ENCODE measurements at places on chromosomes 13 and 19.

GRCh38 chr19:46251416-46251815 is 21.9 kb downstream of the IGFL1 start:
- no peak for DNase-seq

- no peak for DNase-seq
Measured at GRCh38 chr19:39434123-39435076, 1.3 kb downstream of the RPS16 start.

DNA sequence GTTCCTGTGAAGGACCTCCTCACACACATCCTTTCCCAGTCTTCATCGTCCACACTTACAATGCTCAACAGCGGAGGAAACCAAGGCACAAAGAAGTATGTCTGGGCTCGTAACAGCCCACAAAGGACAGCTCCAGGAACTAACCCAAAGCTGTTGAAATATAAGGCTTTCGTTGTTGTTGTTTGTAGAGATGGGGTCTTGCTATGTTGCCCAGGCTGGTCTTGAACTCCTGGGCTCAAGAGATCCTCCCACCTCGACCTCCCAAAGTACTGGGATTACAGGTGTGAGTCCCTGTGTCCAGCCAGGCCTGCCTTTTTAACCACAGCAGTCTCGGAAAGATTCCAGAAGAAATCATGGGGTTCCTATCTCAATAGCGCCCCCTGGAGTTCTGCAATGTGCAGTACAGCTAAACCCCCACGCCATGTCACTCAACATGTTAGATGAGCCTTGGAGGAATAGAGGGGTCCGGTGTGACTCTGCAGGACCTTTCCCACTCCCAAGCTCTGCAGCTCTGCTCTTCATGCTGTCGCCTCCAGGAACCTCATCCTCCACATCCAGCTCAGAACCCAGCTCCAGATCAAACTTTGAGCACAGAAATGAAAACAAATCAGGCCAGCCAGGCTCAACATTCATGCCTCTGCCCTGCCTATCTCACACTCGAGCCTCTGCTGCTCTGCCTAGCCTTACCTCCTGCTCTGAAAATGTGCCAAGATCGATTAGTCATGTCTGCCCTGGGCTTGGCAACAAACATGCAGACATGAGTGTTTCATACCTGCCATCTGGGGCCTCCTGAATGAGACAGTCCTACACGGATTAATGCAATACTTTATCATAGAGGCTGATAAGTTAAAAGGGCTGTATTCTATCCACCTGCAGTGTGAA is 7.5 kb downstream of the PLA2G4C start:
- no peak for DNase-seq

- DNase-seq: no peak
Measured at GRCh38 chr19:48617146-48617937, 1.6 kb downstream of the RPL18 start.

GRCh38 chr13:97843189-97843588 is 110.3 kb upstream of the IPO5 start:
- DNase-seq: no peak

DNA sequence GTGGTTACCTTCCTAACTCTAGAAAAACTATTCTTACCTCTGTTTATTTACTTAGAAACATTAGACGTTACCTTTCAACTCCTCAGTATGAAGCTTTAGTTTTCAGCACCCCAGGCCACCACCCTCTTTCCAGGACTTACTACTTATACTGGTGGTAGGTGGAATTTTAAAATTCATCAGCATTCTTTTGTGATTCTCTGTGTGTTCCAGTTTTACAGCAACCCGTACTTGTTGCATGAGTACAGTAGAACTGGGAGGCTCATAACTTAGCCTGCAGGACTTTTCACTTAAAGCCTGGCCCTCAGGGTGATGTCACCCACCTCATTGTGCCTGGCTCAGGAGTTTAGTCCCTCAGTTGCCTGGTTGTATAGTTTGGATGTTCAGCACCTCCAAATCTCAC is 49.4 kb upstream of the ALOX5AP start:
- no peak for DNase-seq

GRCh38 chr19:8221161-8221560 is 12.0 kb downstream of the CERS4 start:
- DNase-seq: peak; percentile 59

- no peak for DNase-seq
Measured at GRCh38 chr13:81726037-81726726, 1385.3 kb upstream of the SPRY2 start.

DNA sequence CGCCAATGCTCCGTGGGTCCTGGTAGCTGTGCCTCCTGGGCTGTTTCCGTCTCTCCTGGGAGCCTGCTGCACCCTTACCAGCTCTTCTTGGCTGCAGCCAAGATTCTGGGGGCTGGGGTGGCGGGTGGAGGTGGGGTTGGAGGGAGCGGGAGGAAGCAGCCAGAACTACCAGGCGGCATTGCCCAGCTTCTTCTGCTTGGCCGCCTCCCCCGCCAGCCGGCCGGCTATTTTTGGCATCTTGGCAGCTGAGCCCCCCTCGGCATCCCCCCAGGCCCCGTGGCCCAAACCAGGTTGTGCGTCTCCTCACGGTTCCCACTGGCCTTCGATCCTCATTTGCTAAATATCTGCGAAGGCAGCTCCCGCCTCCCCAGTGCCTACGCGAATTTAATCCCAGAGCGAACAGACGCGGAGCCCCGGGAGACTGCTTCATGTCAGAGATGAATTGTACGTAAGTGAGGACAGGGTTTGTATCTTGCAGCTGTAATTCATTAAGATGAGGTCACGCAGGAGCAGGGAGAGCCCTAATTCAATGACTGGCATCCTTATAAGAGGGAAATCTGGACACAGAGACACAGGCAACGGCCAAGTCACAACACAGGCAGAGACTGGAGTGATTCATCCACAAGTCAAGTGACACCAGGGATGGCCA is 12.8 kb upstream of the PEAK3 start:
- DNase-seq: peak; percentile 47

DNA sequence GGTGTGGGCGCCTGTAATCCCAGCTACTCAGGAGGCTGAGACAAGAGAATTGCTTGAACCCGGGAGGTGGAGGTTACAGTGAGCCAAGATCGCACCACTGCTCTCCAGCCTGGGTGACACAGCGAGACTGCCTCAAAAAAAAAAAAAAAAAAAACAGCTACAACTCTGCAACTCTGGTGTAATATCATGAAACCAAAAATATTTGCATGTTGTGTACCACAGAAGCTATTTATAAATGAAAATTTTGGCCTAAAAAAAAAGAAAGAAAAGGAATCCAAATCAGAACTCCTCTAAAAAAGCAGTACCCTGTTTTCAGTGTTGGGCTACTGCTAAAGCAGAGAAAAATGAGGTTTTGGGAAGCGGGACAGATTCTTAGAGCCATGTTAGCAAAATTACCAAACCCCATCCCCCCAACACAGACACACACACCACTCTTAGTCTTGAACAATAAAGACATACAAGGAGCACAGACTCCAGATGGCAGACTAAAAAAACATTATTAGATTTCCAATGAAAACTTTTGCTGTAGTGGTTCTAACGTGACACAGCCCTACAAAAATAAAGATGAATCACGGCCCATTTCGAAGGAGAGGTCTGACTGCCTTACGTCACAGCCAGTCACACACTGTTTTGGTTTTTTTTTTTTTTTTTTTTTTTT is 51.5 kb downstream of the INSR start:
- DNase-seq: no peak

- no peak for DNase-seq
Measured at GRCh38 chr13:78497702-78498355, 105.5 kb downstream of the POU4F1 start.

DNA sequence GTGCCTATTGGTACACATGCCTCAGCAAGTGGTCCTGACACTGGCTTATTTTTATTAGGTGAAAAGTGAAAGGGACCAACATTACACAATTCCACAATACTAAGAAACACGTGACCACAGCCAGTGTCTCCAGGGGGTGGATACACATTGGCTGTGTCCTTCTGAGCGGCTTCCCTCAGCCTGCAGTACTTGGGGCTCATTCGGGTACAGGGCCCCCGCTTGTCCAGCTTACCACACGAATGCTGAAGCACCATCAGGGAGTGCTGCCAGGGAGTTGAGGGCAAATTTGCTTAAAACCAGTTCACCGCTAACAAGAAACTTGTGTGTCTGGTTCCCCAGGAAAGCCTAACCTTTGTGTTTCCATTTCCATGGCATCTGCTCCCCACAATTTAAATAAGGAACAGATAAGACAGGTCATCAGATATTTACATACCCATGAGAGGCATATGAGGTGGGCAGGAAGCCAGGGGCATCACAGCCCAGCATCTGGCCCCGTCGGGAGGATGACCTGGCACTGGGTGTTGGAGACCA is 23.3 kb downstream of the PBX4 start:
- peak; percentile 2 for DNase-seq

GRCh38 chr19:35045667-35046300 is 4.3 kb downstream of the HPN start:
- no peak for DNase-seq

- DNase-seq: no peak
Measured at GRCh38 chr19:45276284-45276687, 25.2 kb downstream of the MARK4 start.

GRCh38 chr13:37686501-37686900 is 87.9 kb upstream of the POSTN start:
- DNase-seq: no peak

GRCh38 chr13:27522847-27523246 is 72.5 kb upstream of the MTIF3 start:
- DNase-seq: no peak

GRCh38 chr13:50936679-50937078 is 27.1 kb downstream of the RNASEH2B start:
- no peak for DNase-seq

DNA sequence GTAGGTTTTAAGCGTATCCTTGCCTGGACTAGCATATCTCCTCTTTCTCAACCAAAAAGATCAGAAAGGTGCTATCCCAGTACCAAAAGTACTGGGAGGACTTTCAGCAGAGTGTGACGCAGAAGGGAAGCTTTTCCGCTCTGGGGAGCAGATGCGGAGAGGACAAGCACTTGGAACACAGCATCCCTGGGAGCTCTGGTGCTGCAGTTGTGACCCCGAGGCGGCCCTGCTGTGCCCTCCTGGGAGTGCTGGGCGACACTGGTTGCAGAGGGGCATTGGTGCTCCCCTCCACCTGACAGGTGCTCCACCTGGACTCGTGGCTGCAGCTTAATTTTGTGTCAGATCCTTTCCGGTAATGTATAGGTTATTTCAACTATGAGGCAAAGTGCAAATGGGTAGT is 3.4 kb downstream of the NAXD start:
- no peak for DNase-seq

DNA sequence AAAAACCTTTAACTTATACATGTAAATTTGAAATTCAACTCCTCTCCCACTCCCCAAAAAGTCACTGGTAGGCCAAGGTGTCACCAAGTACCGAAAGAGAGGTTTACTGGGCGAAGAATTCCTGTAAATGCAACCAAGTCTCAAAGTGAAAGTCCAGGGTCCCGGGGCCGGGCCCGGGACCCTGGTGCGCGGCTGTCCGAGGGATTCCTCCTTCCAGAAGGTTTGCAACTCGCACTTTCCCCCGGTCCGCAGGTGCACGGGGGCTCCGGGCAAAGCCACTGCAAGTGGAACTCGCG is 1.1 kb downstream of the STK24 start:
- DNase-seq: no peak

DNA sequence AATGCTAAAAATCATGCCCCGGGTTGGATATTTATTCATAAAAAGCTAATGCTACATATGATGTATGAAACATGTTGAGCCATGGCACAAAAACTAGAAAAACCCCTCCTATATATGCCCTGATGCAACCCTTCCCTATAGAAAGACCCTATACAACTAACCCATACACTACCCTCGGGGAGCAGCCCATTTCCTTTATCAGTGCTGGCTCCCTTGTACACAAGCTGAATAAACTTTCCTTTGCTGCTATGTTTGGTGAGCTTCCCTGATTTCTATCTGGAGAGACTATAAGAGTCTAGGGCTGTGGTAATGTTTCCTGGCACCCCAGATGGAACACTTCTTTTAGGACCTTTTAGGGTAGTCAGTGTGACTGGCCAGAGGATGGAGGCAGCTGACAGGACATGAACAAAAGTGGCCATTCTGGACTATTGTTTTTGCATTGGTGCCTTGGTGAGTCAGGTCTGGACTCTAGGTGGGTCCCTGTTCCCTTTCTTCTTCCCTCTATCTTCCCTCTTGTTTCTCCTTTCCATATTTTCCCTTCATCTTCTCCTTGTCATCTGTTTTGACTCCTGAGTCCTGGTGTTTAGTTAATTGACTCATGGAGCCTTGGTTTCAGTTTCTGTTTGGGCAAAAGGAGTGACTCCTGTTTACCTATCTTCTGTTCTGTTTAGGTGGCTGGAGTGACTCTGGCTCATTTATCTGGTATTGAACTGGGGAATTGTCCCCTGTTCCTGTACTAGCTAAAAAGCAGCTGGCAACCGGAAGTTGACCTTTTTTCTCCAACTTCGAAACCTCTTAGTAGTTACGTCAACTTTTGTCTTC is 1321.8 kb upstream of the PCDH9 start:
- no peak for DNase-seq

GRCh38 chr13:27542220-27542619 is 78.1 kb downstream of the LNX2 start:
- no peak for DNase-seq

DNA sequence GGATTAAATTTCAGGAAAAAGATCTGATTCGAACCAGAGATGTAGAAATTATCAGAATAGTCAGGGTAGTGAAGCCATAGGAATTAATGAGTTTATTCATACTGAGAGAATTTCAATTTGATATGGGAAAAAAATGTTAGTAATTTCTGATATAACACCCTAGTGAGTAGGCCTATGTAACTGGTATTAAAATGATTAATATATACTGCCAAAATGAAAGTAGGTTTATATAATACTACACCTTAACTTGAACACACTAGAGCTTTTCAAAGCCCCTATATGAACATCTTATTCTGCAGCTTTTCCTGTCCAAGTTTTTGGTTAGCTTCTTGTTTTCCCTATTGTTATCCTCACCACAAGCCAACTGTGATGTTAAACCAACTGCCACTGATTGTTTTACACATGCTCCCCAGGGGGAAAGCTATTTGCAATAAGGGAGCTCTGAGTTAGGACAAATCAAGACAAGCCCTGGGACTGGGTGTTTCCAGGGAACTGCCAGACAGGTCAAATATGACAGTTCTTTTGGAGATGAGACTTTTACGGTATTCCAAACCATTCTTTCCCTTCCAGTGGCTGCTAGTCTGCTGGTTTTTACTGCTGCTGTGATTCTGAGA is 45.3 kb downstream of the FNDC3A start:
- no peak for DNase-seq

- no peak for DNase-seq
Measured at GRCh38 chr13:45941261-45941660, 89.7 kb upstream of the SIAH3 start.

DNA sequence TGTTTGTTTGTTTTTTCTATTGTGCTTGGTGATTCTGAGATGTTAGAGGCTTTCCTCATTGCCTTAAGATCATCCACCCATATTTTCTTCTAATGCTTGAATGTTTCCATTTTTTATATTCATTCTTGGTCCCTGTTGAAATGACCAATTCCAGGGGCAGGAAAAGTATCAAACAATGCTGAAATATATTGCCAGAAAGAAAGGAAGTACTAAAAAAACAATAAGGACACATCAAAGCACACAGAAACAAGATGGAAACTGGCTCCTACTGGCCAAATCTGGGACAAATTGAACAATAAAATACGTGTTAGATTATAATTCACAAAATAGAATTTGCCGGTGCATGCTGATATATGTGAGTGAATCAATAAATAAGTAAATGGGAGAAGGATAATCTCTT is 23.9 kb downstream of the ZDHHC20 start:
- DNase-seq: no peak
